ENCODE measurements at places on chromosomes 7 and 10.
A peak's percentile ranks its signal among the peaks of the same experiment; 100 is the strongest.

GRCh38 chr7:103573479-103574058, 127.6 kb upstream of the SLC26A5 start:
- peak; percentile 48 for DNase-seq

DNA sequence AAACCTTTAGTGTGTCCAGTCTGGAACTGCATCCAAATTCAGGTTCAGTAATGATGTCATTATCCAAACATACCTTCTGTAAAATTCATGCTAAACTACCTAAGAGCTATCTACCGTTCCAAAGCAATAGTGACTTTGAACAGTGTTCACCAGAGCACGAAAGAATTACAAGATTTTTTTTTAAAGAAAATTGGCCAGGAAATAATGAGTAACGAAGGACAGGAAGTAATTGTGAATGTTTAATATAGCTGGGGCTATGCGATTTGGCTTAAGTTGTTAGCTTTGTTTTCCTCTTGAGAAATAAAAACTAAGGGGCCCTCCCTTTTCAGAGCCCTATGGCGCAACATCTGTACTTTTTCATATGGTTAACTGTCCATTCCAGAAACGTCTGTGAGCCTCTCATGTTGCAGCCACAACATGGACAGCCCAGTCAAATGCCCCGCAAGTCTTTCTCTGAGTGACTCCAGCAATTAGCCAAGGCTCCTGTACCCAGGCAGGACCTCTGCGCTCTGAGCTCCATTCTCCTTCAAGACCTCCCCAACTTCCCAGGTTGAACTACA, 694 bp upstream of the FAS start:
- DNase-seq, result peak; percentile 25

GRCh38 chr10:62183857-62184795, 84.5 kb downstream of the RTKN2 start:
- DNase-seq, result no peak

- DNase-seq, result peak; percentile 63
Observed at GRCh38 chr7:75762350-75762917, 9.6 kb downstream of the CCL26 start.

- no peak for DNase-seq
Observed at GRCh38 chr10:64795847-64796246, 1274.6 kb downstream of the REEP3 start.
